ENCODE measurements at places on chromosomes 1 and 21. TPM values are rescaled to one million over a fixed set of nuclear protein-coding genes. Genes with fewer than 3 reads are reported as not detected.
A peak's percentile ranks its signal among the peaks of the same experiment; 100 is the strongest.

The ALX3 gene
- 0.38 TPM for total RNA-seq

The LRRC7 gene
- total RNA-seq: not detected

GRCh38 chr1:35386290-35386689 is 117.8 kb downstream of the ZMYM4 start:
- H3K27ac ChIP-seq: no peak overlapping the region
- H3K36me3 ChIP-seq: no peaks in the 10 kb centered on the region
- no peak for DNase-seq
- H3K4me3 ChIP-seq: no peak overlapping the region
- H3K4me1 ChIP-seq: no peaks in the 10 kb centered on the region

- no peaks in the 10 kb centered on the region for H3K27me3 ChIP-seq
- no peaks in the 10 kb centered on the region for H3K36me3 ChIP-seq
- no peak overlapping the region for H3K4me3 ChIP-seq
- H3K4me1 ChIP-seq: no peaks in the 10 kb centered on the region
- H3K27ac ChIP-seq: no peak overlapping the region
- no peak for DNase-seq
Measured at GRCh38 chr1:158311066-158311465, 20.3 kb downstream of the CD1B start.

- DNase-seq: no peak
- H3K36me3 ChIP-seq: no peaks in the 10 kb centered on the region
- H3K27me3 ChIP-seq: no peaks in the 10 kb centered on the region
- no peak overlapping the region for H3K4me3 ChIP-seq
- H3K27ac ChIP-seq: no peak overlapping the region
Measured at GRCh38 chr1:28458237-28459228, 47.3 kb upstream of the RCC1 start.

- no peaks in the 10 kb centered on the region for H3K36me3 ChIP-seq
- H3K4me3 ChIP-seq: no peak overlapping the region
- no peak overlapping the region for H3K27ac ChIP-seq
- DNase-seq: no peak
Measured at GRCh38 chr1:154752273-154753030, 117.6 kb downstream of the KCNN3 start.

DNA sequence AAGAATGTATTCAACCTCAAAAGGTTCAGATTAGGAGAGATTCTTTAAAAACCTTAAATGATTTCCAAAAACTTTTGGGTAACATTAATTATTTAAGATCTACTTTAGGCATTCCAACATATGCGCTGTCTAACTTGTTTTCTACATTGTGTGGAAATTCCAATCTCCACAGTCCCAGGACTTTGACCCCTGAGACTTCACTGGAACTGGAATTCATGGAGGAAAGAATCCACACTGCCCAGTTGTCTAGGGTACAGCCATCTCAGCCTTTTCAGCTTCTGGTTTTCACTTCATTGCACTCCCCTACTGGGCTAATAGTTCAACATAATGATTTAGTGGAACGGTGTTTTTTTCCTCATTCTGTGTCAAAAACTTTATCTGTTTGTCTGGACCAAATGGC is 161.5 kb downstream of the IER5 start:
- no peak for DNase-seq
- no peaks in the 10 kb centered on the region for H3K4me1 ChIP-seq
- no peaks in the 10 kb centered on the region for H3K27me3 ChIP-seq
- H3K36me3 ChIP-seq: no peaks in the 10 kb centered on the region

- no peaks in the 10 kb centered on the region for H3K27me3 ChIP-seq
- no peak overlapping the region for H3K27ac ChIP-seq
- no peaks in the 10 kb centered on the region for H3K36me3 ChIP-seq
- H3K4me1 ChIP-seq: no peaks in the 10 kb centered on the region
Measured at GRCh38 chr1:156260896-156261295, 13.0 kb upstream of the PAQR6 start.

DNA sequence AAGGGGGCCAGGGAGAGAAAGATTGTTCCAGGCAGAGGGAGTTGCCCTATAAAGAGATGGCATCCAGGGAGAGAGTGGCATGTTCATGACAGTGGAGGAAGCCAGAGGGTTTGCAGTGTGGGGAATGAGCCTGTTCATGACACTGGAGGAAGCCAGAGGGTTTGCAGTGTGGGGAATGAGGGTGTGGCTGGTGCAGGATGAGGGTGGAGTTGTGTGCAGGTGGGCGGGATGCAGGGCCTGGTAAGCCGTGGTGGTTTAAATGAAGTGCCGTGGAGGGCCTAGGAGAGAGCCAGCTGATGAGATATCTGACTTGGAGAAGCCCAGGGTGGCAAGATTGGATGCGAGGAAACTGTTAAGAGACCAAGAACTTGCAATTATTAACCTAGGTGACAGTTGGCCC is 131.8 kb downstream of the CAMTA1 start:
- H3K4me1 ChIP-seq: peaks cover 6% of the 10 kb centered on the region
- no peak for DNase-seq
- H3K4me3 ChIP-seq: no peak overlapping the region
- no peaks in the 10 kb centered on the region for H3K36me3 ChIP-seq

DNA sequence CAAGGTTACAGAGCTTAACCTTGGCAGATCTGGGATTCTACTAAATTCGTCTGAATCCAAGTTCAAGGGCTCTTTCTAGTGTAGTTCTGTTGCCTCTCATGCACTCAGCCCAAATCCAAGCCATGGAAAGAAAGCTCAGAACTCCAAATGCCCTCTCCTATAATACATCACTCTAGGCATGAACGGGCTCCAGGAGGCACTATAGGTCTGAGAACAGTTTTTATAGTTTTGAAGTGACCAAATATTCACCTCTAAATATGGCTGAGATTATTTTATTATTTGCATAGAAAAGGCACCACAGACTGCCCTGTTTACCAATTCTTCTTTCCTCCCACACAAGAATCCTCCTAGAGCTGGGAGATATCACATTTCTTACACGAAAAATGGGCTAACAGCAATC is 327.9 kb upstream of the BEND5 start:
- H3K4me1 ChIP-seq: no peaks in the 10 kb centered on the region
- no peak overlapping the region for H3K4me3 ChIP-seq
- no peak for DNase-seq
- H3K36me3 ChIP-seq: no peaks in the 10 kb centered on the region

GRCh38 chr21:31558962-31559367 is 100.5 kb upstream of the SOD1 start:
- peaks cover 6% of the 10 kb centered on the region for H3K4me1 ChIP-seq
- no peaks in the 10 kb centered on the region for H3K27me3 ChIP-seq
- H3K36me3 ChIP-seq: no peaks in the 10 kb centered on the region
- H3K27ac ChIP-seq: no peak overlapping the region
- H3K4me3 ChIP-seq: peak overlapping the region; percentile 39
- peak; percentile 92 for DNase-seq

DNA sequence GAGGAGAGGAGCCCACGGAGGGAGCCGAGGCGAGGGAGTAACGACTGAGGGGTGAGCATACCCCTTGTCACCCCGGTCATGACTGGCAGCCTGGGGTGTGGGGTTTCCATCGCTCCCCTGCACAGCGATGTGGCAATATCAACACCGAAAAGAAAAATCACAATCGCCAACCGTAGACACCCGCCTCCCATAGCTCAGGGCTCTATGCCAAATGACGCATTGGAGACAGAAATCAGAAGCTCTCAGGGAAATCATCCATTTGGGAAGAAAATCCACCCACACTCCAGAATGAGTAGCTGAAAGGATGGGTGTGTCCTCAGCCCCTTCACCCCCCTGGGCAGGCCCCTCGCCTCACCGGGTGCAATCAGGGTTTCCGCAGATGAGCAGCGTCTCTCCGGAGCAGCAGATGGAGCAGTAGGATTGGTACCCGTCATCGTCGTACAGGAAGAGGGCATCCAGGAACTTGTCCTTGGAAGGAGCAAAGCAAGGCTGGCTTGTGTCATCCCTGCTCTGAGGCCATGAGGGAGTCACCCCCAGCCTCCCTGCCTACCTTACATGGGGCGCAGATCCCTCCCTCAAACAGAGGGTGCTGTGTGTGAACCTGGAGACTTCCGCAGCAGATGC is 2.5 kb downstream of the DNMT3L start:
- H3K27ac ChIP-seq: no peak overlapping the region
- H3K27me3 ChIP-seq: no peaks in the 10 kb centered on the region
- no peak overlapping the region for H3K4me3 ChIP-seq
- no peak for DNase-seq
- no peaks in the 10 kb centered on the region for H3K4me1 ChIP-seq
- H3K36me3 ChIP-seq: no peaks in the 10 kb centered on the region
